ENCODE measurements at places on chromosomes 5 and 9. TPM values are rescaled to one million over a fixed set of nuclear protein-coding genes. Genes with fewer than 3 reads are reported as not detected.

Gene MAMDC2
- total RNA-seq: 3.2 TPM

Gene ENHO
- not detected for total RNA-seq

Gene ZBTB26
- 3.6 TPM for total RNA-seq

Gene TRIM36
- 0.29 TPM for total RNA-seq

Gene PCDHB14
- total RNA-seq: 1.2 TPM

Gene CCNI2
- not detected for total RNA-seq

Gene PDE6A
- not detected for total RNA-seq

Gene PCDHGA2
- 6.6 TPM for total RNA-seq

Gene PKD2L2
- not detected for total RNA-seq

Gene MYOT
- not detected for total RNA-seq

Gene DBH
- not detected for total RNA-seq

Gene SLC25A2
- 1.0 TPM for total RNA-seq

Gene UBAP2
- total RNA-seq: 19.6 TPM

Gene SERINC5
- total RNA-seq: 14.1 TPM

Gene LCN2
- total RNA-seq: not detected

Gene BTNL8
- total RNA-seq: not detected

Gene BASP1
- total RNA-seq: 163 TPM

Gene DIPK1B
- total RNA-seq: 2.2 TPM

Gene IL13
- not detected for total RNA-seq

Gene ENTREP1
- total RNA-seq: under 0.01 TPM

Gene SVEP1
- 150 TPM for total RNA-seq

Gene NR4A3
- 2.0 TPM for total RNA-seq

Gene CEL
- 0.66 TPM for total RNA-seq

Data from smooth muscle cell of trachea (primary cell).